ENCODE measurements at places on chromosomes 2 and 18.

DNA sequence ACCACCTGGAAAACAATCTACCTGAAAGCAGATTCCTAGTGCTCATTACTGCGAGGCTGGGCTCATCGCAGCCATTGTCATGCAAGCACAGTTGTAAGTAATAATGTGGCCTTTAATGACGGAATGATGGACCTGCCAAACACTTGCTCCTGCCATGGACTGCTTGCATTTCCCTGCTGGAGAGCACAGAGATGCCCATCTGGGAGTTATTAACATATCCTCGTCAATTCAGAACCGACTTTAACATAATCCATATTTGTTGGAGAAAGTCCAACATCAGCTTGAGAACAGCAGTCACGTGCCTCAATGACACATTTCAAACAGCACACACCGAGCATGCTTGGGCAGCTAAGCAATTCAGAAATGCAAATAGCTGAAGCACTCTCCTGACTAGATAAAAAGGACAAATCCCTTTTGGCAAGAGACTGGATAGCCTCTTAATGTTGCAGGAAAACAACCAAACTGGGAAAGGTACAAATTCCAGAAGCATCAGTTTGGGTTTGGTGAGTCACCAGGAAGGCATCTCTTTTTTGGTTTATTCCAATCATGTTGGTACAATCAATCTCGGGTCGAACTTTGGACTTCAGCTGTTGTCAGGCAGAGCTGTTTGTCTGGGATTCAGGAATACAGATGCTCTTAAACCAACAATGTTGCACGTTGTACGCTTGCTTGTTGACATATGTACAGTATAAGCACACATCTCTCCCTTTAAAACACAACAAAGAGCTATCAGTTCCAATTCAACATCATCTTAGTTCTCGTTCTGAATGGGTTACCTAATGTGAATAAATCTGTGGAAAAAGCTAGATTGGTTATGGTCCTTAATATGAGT is 395.8 kb downstream of the LNPK start:
- no peak for DNase-seq

DNA sequence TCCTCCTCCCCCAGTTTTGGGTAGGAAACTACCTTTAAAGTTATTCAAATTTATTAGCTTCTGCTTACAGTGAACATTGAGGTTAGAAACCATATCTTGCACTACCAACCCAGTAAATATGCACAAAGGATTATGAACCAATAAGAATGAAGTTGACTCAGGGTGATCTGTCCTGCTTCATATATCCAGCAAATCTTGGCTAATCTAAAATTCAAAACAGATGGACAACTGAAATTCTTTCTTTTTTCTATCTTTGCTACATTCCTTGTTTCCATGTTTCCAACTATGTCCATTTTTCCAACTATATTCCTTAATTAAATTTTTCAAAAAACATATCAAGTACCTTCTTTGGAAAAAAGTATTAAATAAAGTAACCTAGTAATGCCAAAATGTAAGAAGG is 149.3 kb downstream of the FAM124B start:
- DNase-seq = no peak

DNA sequence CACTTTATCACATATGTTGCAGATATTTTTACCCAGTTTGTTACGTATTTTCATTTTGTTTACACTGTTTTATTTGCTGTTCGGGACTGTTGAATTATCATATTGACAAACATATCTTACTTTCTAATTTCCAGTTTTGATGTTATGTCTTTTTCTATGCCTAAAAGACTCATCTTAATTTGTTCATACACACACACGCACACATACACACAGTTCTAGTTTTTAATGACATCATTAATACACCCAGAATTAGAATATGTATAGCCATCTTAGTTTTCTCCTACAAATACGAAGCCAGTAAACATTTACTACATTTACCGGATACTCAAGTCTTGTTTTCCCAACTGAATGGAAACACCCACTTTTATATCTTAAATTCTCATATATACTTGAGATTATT is 29.2 kb downstream of the ALS2 start:
- DNase-seq = no peak

DNA sequence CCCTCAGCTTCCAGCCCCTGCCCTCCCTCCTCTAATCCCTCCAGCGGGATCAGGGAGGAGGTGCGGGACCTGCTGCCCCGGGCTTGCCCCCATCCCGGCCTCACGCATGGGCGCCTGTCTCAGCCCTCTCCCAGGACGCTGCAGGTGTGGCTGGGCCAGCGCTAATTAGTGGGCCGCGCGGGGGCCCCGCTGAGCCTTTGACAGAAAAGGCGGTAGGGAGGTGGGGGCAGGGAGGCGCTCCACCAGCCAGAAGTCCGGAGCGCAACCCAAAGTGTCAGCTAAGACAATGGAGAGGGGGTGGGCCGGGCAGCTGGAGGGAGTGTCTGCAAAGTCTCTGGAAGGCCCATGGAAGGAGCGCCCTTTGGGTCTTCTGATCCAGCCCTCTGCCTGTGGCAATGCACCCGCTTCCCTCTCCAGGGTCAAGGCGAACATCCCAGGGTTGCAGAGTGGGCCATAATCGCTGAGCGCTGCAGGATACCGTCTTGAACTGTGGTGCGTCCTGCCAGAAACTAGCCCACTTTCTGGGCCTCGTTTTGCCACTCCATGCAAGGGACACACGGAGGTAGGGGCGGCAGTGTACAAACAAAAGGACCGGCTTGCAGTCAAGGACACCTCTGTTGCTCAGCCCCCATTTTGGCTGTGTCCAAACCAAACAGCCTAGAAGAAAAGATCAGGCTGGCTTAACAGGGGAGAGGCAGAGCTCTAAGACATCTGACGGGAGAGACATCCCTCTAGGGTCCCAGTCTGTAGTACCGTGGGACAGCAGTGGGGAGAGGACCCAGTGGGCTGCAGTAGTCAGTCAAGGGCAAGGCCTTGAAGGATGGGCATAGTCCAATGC is 3.5 kb downstream of the ATP6V1B1 start:
- DNase-seq = no peak

GRCh38 chr2:40281021-40281940 is 170.6 kb downstream of the SLC8A1 start:
- DNase-seq = no peak

GRCh38 chr18:23291456-23292205 is 156.3 kb downstream of the CABLES1 start:
- no peak for DNase-seq

DNA sequence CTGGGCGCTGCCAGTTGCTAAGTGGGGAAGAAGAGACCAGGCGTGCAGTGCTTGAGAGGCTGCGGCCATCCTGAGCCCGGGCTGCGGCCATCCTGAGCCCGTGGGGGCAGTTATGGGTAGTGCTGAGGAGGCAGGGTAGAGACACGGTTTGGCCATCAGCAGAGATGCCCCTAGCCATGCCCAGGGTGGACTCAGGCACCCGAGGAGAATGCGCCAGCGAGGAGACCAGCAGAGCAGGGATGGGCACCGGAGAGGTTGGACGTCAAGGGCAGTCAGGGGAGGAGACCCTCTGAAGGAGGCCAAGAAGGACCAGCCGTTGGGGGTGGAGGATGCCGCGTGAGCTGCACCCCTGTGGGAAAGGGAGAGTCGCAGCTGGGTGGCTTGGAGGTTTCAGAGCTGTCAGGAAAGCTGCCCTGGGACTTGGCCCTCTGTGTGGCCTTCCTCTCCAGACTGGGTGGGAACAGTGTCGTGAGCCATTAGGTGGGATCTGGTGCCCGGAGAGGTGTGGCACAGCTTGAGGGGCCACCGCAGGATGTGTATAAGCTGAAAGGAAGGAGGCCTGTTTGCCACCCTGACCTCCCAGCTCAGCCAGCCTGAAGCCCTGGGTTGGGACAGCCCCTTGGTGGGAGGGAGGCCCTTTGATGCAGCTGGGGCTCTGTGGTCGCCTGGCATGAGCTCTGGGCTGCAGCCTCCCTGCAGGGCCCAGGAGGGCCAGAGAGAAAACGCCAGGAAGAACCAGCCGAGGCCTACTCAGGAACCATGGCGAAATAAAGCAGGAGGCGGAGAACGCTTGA is 56.0 kb downstream of the SH3BP4 start:
- DNase-seq = no peak

DNA sequence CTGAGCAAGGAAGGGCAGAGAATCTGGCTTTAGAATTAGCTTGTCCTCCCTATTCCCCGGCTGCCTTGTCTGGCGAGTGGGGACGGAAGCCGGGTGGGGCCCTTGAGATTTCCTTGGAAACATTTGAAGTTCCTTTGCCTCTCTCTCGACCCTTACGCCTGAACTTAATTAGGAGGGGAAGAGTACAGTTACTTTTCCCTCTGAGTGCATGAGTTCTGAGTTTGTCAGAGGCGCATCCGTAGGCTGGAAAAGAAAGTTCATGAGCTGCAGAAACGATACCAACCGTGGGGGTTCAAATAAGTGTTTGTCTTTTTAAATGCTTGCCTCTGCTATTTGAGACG is 468 bp downstream of the PIKFYVE start:
- DNase-seq = no peak

- DNase-seq = no peak
Observed at GRCh38 chr2:47028846-47029560, 113.4 kb upstream of the MCFD2 start.

DNA sequence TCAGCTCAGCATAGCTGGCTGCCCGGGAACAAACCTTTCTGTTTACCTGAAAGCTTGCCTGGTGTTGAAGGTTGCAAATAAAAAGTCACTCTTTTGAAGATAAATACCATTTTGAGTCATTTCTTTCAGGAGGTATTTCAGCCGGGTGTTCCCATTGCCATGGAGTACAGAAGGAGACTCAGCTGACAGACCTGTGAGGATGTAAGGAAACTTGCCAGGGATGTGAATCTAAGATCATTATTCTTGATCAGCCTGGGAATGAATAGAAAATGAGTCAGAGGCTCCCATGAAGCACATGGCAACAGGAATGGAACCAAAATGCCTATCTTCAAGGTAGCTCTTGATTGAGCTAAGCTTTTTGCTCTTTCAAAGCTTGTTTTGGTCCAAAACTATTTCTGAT is 231.2 kb downstream of the CYRIA start:
- DNase-seq = no peak

DNA sequence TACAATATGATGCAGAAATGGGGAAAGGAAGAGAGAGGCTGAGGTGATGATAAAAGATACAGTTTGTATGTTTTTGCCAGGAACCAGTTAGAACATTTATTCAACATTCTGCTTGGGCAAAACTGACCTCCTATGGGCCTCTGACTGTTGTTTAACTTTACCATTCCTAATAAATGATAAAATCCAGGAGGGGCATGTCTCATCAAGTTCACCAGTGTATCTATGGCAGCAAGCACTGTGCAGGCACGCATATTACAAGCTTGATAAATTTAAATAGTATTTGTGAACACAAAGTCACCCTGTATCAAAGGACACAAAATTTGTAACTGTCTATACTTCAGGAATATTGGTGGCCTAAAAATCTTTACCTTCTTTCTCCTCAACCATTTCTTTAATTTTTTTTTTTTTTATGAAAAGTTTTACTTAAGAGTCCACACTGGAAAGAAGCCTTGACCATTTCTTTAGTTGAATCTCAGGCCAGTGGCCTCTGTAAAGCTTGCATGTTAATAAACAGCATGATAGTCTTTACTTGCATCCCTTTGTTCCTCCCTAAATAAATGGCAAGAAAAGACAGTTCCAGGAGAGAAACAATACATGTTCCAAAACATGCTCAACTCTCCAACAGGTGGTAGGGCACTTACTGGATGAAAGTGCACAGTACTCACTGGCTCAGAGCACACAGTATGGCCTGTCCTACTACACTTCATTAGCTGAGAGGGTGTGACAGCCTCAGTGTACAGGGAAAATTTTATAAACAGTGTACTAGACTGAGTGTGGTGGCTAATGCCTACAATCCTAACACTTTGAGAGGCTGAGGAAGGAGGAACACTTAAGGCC is 52.3 kb downstream of the SOS1 start:
- DNase-seq = no peak

DNA sequence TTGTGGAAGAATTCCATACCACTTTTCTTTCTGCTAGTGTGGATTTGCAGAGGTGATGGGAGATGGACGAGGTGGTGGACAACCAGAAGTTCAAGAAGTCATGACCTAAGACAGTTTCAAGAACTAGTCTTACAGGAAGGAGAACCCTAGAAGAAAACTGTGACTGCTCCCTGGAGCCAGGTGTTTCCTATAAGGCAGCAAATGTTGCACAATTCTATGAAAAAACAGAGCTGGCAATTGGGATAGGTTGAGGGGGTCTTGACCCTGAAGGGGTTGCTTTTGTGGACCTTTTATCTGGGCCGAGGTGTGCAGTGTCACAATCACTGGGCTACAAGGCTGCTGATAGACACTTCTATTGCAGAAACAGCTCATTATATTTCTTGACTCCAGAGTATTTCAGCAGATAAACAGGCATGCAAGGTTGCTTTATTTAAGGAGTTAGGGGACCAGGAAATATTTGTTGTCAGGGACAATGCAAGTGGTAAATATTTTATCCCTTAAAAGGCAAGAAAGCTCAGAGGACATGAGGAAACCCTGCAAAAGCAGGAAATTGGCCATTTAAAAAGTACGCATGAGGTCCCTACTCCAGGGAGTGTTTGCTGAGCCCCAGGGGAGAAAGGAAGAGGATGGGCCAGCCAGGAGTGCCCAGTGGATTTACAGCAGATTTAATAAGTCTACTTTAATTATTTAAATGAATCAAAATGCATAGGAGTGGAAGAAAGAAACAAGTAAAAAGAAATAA is 22.9 kb downstream of the APCDD1 start:
- no peak for DNase-seq

- DNase-seq = no peak
Observed at GRCh38 chr2:52017646-52018235, 985.8 kb upstream of the NRXN1 start.

DNA sequence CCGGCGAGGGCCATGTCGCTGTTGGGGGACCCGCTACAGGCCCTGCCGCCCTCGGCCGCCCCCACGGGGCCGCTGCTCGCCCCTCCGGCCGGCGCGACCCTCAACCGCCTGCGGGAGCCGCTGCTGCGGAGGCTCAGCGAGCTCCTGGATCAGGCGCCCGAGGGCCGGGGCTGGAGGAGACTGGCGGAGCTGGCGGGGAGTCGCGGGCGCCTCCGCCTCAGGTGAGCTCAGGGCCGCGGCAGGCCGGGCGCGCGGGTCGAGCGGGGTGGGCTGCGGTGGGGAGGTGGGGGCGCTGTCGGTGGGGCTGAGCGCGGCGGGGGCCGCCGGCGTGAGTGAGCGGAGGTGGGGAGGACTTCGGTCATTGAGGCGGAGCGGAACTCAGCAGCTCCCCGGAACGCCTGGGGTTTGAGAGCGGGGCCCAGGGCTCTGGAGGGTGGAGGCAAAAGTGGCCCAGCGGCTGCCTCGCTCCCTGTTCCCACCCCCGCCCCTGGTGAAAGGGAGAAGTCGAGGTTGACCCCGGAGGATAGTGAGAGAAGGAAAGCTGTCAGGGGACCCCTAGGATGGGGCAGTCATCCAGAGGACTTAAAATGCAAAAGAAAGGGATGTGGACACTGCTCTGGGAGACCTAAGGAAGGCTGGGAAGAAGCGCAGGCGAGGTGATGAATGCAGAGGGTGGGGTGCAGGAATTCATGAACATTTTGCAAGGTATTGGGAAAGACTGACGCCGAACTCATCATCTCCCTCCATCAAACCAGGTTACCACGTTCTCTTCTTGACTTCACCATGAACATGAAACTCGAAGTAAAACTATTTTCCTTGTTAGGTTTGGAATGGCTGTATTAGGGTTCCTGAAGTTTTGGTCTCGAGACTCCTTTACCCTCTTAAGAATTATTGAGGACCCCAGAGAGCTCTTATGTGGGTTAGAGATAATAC is 633 bp downstream of the MALT1 start:
- peak; percentile 58 for DNase-seq
